ENCODE measurements at places on chromosomes 5 and 9.
A peak's percentile ranks its signal among the peaks of the same experiment; 100 is the strongest.

GRCh38 chr5:178730940-178731265 lies 444 bp upstream of the ZNF354A start:
- DNase-seq, result no peak

DNA sequence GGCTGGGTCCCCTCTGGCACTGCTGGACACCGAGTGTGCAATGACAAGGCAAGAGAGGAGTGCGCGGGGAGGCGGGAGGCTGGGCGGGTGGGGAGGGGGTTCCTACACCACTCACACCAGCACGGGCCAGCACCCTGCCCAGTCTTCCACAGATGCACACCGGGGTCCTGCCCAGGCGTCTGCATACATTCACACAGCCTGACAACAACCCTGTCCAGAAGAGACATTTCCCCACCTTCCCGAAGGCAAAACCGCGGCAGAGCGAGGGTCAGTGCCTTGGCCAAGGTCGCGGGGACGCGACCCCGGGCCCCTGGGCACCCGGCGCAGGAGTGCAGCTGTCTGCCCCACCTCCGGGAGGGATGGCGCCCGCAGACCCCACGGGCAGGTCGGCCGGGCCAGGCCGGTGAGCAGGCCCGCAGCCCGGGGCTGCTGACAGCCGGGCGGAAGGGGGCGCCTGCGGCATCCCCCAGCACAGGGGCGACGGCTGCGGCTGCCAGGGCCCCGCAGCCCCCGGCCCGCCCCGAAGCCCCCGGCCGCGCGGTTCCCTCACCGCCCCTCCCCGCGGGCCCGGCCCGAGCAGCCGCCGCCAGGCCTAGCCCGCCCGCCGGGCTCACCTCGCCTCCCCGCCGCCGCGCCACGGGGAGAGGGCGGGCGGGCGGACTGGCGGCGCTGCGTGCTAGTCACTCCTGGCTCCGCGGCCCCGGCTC lies 496 bp downstream of the MAPK9 start:
- peak; percentile 44 for DNase-seq

DNA sequence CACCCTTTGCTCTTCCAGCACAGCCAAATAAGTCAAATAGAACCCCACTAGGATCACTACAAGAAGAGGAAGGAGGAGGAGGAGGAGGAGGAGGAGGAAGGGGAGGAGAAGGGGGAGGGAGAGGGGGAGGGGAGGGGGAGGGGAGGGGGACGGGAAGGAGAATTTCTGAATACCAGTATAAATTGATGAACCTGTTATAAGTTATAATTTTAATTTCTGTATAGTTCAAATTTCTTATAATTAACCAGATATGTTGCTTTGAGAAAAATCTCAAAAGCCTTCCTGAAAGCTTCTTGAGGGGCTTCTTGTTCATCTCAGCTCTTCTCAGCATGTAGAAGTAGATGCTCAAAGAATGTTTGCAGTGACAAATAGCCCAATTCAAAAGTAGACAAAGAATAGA lies 15.0 kb upstream of the ADRA1B start:
- DNase-seq, result no peak

DNA sequence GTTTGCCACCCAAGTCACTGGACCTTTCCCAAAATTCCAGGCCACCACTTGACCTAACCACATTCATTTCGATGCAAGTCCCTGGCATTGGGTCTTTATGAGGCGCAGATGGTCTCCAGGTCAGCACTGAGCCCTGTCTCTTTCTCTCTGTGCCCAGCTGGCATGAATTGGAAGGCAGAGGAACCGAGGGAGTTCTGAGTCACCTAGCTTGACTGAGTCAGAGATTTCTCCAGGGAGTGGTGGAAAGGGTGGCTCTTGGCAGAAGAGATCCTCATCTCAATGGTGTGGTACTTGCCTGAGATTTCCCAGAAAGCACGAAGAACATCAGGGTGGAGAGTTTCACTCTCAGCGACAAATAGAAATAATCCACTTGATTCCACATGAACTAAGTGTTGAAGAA lies 43.8 kb downstream of the WDR36 start:
- DNase-seq, result no peak

DNA sequence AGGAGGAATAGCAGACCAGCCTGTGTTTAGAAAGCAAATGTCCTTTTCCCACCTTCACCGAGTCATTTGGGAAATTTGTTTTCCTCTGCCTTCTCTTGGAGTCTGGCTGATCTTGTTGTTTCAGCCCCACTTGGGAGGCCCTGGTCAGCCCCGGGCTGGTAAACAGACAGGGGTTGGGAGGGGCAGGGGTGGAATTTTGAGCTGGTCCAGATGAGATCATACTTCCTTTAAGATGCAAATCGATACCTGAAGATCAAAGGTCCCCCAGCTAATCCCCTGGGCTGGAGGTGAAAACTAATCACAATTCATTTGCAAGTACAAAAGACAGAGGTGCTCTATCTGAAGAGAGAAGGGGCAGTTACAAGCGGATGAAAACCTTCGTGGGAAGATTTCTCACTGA lies 118.4 kb downstream of the PAPPA start:
- no peak for DNase-seq

DNA sequence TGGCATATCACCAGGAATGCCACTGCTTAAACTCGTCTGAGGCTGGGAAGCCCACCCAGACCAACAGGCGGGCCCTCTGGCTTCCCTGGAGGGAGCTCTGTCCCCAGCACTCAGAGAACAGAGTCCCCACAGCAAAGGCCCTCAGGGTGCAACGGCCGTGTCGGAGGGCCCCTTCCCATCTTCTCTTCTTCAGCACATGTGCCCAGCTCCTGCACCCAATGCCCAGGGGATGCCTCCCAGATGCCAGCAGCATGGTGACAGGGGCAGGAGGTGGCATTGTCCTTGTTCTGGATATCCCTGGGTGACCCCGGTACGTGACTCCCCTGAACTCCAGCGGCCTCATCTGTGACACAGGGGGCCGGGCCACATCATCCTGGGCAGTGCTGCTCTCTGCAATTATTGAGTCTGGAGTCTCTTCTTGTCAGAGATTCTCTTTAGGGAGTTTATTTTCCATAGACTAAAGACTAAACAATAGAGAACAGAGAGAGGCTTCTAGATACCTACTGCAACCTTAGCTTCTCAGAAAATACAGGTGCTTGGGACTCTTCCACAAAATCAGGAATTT lies 13.6 kb upstream of the OLFM1 start:
- no peak for DNase-seq

Data from endothelial cell (in vitro differentiated cells).